ENCODE measurements at places on chromosomes 1 and 21.

DNA sequence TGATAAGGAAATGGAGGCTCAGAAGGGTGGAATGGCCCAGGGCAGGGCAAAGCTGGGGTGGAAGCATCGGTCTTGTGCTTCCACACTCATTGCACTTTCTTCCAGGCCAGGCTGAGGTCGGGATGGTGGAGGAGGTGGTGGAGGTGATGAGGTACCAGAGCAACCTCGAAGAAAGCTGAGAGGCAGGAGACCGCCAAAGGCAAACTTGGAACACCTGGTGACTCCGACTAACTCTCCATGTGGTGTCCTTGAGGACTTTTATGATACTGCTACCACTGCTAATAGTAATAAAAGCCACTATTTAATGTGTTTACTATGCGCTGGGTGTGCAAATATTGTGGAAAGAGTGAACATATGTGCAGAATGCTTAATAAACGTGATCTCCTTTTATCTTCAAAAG is 16.9 kb upstream of the BTG2 start:
- DNase-seq = no peak

- DNase-seq = no peak
Measured at GRCh38 chr21:42547001-42547905, 33.6 kb downstream of the SLC37A1 start.

GRCh38 chr1:16372535-16373285 is 5.7 kb downstream of the SZRD1 start:
- DNase-seq = no peak

DNA sequence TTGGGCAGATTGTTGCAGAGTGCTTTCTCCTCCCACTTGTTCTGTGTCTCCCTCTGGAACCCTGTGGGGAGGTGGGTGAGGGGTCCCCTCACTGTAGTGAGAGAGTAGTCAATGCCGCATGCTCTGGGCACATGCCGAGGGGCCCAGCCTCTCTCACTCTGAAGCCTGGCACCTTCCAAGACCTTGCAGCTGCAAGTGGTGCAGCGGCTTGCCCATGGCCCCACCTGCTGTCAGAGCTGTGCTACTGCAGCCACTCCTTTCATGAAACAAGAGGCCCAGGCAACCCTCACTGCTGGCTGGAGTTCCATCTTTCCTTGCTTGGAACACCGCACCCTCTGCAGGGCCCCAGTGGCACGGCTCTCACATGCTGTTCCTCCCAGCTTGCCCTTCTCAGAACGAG is 58.4 kb upstream of the COL6A1 start:
- no peak for DNase-seq

GRCh38 chr1:240189386-240189989 is 97.8 kb downstream of the FMN2 start:
- DNase-seq = no peak

- DNase-seq = no peak
Measured at GRCh38 chr1:243706563-243706962, 143.5 kb downstream of the AKT3 start.

- DNase-seq = no peak
Measured at GRCh38 chr1:193270996-193271395, 84.6 kb upstream of the B3GALT2 start.

DNA sequence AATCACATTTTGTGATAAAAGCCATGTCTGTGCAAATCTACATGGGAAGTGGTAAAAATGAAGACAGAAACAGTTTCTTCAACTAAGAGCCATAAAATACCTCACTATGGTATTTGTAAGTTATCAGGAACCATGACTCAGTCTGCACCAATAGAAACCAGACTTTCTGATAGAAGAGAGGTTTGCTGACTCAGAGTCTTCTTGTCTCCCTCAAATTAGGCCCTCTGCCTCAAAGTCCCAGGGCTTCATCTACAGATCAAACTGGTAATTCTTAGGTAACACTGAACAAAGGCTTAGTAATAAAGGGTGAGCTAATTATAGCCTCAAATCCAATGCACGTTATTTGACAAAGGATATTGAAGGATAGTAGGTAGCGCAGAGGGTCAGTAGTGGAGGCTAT is 30.9 kb upstream of the SSX2IP start:
- no peak for DNase-seq

DNA sequence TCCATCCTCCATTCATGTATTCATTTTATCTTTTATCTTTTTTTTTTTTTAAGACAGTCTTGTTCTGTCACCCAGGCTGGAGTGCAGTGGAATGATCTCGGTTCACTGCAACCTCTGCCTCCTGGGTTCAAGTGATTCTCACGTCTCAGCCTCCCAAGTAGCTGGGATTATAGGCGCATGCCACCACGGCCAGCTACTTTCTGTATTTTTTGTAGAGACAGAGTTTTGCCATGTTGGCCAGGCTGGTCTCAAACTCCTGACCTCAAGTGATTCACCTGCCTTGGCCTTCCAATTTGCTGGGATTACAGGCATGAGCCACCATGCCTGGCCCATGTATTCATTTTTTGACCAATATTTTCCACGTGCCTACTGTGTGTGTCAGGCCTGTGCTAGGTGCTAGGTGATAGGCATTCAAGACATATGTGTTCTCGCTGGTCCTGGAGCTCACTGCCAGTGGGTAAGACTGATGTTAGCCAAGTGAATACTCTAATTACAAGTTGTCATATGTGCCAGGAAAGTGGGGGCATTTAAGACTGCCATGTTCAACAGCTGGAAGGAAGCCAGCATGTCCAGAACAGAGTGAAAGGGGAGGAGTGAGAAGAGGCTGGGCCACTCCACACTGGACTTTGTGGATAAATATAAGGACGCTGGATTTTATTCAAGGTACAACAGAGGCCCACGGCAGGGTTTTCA is 5.3 kb upstream of the CELSR2 start:
- DNase-seq = no peak

DNA sequence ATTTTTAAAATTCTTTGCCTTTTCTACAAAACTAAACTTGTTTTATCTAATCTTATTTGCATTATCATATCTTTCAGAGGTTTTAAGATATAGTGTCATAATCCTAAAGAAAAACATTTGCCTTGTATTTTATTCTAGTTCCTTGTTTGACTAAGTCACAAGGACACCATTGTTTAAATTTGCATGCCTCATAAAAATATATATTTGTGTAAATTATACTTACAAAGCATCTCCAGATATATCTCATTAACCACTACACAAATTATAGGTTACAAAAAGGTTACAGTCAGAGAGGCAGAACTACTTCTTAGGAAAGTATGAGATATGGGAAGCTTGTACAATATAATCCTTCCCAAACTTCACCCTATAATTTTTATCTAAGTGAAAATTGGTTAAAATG is 4.2 kb upstream of the RGS13 start:
- DNase-seq = no peak
